Activated CD8-positive, alpha-beta memory T cell treated with anti-CD3 and anti-CD28 coated beads, Interleukin-2, amount 10 ng/mL, durations not matched to agents 7 days and 5 days (primary cell): ENCODE measurements at places on chromosomes 16 and 17. TPM values are rescaled to one million over a fixed set of nuclear protein-coding genes. Genes with fewer than 3 reads are reported as not detected.

The CES1 gene
- 2.2 TPM for total RNA-seq

The SLC47A2 gene
- not detected for total RNA-seq

The PIMREG gene
- 6.8 TPM for total RNA-seq

The CIBAR2 gene
- total RNA-seq: not detected

The SPN gene
- total RNA-seq: 329 TPM

The CNGB1 gene
- total RNA-seq: not detected

The NEUROD2 gene
- total RNA-seq: not detected

The HCRT gene
- not detected for total RNA-seq

The KRT17 gene
- total RNA-seq: 0.80 TPM

The CSH2 gene
- total RNA-seq: not detected

The CCDC92B gene
- not detected for total RNA-seq

The TMC7 gene
- not detected for total RNA-seq

The GAN gene
- total RNA-seq: 8.1 TPM

The NXPH3 gene
- total RNA-seq: not detected

The PMP22 gene
- total RNA-seq: not detected

The NUDT21 gene
- 242 TPM for total RNA-seq

The MBTPS1 gene
- total RNA-seq: 56.1 TPM

The TBX6 gene
- 2.0 TPM for total RNA-seq

The LRRC46 gene
- 0.14 TPM for total RNA-seq

The EFNB3 gene
- total RNA-seq: not detected

The CD79B gene
- 15.0 TPM for total RNA-seq

The RAB26 gene
- 0.70 TPM for total RNA-seq

The PLD2 gene
- 14.5 TPM for total RNA-seq

The TLCD3B gene
- total RNA-seq: 6.5 TPM

The NAT9 gene
- 34.1 TPM for total RNA-seq

The CPD gene
- 19.9 TPM for total RNA-seq

The PITPNM3 gene
- total RNA-seq: 0.37 TPM

The DNAI2 gene
- 1.3 TPM for total RNA-seq

The PPY gene
- total RNA-seq: not detected

The STRADA gene
- total RNA-seq: 76.8 TPM

The SLC12A3 gene
- not detected for total RNA-seq

The TMEM88 gene
- 0.84 TPM for total RNA-seq

The SLC38A8 gene
- total RNA-seq: not detected

The PRSS21 gene
- total RNA-seq: 6.0 TPM

The NOXO1 gene
- total RNA-seq: not detected

The DPEP2 gene
- 4.7 TPM for total RNA-seq

The TCAP gene
- 1.3 TPM for total RNA-seq

The GPR142 gene
- total RNA-seq: not detected

The GNG13 gene
- total RNA-seq: not detected

The XPO6 gene
- 204 TPM for total RNA-seq

The TP53I13 gene
- total RNA-seq: 131 TPM

The NHLRC4 gene
- total RNA-seq: 1.2 TPM

The PERCC1 gene
- total RNA-seq: not detected

The KRT33A gene
- not detected for total RNA-seq
